ENCODE measurements at places on chromosomes 1 and 21.

DNA sequence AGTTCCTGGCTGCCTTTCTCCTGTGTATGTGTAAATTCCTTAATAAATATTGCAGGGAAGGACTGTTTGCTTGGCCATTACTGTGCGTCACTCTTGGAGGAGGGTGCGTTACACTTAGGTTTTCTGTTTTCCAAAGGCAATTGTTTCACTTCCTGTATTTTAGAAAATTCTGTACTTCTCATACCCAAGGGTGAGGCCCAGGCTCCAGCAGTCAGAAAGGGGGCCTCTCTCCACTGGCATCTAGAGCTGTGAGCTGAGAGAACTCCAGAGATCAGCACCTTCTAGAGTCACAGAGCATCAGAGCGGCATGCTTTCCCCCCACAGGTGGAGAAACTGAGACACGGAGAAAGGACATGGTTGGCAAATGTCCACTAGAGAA lies 27.0 kb upstream of the ZFP69B start:
- DNase-seq = no peak

- DNase-seq = no peak
Measured at GRCh38 chr1:112614460-112615065, 4.4 kb downstream of the ST7L start.

GRCh38 chr21:42853621-42854020 lies 25.7 kb downstream of the WDR4 start:
- DNase-seq = no peak

GRCh38 chr21:44800971-44801467 lies 601 bp downstream of the UBE2G2 start:
- no peak for DNase-seq

DNA sequence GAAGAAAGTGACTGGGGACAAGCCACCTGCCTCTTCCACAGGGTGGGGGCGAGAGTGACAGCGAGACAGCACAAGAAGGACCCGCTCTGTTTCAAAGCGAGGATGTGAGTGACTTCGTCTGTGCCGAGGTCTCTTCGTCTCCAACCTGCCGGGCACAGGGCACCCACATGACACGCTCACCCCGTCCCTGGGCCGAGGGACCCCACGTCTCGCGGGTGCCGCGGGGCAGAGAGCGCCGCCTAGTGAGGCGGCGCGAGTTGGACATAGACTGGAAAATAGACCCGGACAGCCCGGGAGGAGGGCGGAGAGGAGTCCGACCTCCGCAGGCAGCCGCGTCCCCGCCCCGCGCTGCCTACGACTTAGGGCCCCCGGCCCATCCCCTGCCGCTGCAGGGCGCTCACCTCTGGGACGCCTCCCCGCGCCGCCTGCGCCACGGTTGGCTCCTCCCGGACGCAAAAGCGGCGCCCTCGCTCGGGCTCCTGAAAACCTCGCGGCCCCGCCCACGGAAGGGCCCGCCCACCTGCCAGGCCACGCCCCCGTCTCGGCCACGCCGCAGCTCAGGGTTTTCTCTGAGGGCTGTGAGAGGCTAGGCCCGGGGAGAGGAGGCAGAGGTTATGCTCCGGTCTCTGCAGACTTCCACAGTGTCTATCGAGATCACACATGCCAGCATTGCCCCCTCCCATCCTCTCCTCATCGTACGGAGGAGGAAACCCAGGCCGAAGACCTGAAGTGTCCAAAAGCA lies at the start of gene TLR5:
Gene TLR5, minus strand, starts transcription at position 454 of the 742 bp plus-strand sequence. CDS start 30,217 bp downstream, outside the sequence.
- DNase-seq = no peak

DNA sequence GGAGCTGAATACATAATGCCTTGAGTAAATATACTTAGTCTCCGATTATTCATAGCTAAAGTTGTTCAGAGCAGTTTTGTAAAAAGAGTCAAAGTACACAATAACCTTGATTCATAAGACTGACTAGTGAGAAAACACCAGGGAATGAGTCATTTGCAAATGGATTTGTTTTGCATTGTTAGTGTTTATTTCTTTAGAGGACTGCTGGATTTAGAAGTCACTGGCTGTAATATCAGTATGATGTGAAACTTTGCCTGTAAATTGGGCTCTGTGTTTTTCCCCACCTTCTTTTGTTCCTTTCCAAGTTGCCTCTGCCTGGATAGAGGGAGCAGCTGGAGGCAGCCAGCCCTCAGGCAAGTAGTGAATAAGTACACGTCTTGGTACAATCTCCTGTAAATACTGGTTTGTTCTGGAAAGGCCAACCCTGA lies 474.7 kb downstream of the NUF2 start:
- no peak for DNase-seq

- no peak for DNase-seq
Measured at GRCh38 chr1:30664103-30664755, 59.2 kb downstream of the MATN1 start.

DNA sequence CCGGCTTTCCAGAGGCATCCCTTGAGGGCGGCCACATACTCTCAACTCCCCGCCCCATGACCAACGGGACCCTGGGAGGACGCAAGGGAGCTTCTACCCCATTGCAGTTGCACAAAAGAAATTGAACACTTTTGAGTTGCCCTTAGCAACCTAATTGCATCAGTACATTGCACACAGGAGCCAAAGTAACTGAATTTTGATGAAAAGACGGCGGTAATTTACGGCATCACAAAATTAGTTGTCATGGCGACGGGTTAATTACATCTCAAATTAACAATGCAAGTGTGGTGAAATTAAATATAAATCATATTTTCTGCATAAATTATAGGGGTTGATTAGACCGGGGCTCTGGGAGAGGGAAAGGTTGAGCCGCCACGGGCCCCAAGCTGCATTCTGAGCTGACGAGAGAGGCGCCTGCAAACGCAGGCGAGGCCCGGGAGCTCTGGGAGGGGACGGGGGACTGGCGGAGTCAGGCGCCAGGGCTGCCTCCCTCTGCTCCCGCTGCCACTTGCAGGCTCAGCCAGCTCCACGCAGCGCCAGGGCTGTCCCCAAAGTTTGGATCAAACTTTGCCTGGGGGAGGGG lies 61.4 kb downstream of the CASZ1 start:
- DNase-seq = no peak

GRCh38 chr1:175188936-175189335 lies 3.6 kb downstream of the KIAA0040 start:
- no peak for DNase-seq

- no peak for DNase-seq
Measured at GRCh38 chr1:11985851-11986250, 5.6 kb downstream of the MFN2 start.

- DNase-seq = no peak
Measured at GRCh38 chr1:168607872-168608428, 31.5 kb downstream of the XCL1 start.

DNA sequence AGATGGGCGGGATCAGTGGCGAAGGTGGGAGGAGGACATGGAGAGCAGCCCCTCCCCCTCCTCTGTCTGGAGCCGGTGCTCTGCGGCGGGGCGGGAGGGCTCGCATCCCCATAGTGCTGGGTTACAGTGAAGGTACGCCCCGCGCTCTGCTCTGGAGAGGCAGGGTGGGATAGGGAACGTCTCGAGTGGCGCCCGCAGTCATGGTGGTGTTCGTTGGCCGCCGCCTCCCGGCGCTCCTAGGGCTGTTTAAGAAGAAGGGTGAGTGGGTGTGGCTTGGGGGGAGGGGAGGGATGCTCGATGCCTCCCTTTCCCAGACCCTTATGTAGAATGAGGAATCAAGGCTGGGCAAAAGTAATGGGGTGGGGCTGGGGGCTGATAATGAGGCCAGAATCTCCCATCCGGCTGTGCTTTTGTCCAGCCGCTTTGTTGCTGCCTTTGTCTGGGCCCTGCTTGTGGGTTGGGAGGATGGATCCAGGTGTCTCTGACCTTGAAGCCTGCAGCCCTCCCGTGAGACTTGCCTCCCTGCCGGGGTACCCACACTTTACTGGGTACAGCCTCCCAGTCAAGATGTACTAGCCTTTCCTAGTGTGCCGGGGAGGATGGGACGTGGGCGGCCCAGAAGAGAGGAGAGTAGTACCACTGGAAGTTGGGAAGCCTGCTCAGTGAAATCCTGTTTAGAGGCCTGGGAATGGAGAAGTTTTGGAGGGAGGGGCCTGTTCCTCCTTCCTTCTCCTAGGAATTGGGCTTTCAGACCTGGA lies 51.4 kb downstream of the YARS1 start:
- DNase-seq = no peak

DNA sequence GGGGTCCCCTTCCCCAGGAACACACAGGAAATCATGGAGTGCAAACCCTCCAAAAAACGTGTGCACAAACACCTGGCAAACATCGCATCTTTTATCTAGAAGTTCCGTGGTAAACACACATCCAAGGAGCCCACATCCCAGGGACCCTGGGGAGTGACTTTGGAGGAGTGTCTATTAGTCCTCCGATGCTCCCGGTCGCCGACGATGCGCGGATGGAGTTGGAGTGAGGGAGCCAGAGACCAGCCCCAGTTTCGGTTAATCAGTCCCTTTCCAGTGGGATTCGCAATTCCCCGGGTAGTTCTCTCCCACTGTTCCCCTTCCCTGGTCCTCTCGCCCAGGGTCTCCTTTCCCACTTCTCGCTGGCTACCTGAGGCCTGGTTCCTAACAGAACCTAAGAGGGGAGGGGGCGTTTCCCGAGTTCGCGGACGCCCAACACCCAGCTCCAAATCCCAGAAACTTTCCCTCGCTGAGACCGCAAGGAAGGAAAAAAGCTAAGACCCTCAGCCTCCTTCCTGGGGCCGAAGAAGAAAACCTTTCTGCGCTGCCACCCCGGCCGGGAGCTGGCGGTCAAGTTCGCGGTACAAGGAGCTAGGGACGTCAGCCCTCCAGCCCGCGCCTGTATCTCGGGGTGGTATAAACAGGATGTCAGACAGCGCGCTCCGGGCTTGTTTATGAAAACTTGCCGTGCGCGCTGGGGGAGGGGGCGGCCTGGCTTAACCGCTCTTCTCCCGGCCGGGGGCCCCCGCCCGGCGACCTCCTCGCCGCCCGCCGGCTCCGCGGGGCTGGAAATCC lies 787 bp downstream of the JAK1 start:
- DNase-seq = no peak

GRCh38 chr1:214862421-214862820 lies 220.1 kb upstream of the KCNK2 start:
- DNase-seq = no peak

DNA sequence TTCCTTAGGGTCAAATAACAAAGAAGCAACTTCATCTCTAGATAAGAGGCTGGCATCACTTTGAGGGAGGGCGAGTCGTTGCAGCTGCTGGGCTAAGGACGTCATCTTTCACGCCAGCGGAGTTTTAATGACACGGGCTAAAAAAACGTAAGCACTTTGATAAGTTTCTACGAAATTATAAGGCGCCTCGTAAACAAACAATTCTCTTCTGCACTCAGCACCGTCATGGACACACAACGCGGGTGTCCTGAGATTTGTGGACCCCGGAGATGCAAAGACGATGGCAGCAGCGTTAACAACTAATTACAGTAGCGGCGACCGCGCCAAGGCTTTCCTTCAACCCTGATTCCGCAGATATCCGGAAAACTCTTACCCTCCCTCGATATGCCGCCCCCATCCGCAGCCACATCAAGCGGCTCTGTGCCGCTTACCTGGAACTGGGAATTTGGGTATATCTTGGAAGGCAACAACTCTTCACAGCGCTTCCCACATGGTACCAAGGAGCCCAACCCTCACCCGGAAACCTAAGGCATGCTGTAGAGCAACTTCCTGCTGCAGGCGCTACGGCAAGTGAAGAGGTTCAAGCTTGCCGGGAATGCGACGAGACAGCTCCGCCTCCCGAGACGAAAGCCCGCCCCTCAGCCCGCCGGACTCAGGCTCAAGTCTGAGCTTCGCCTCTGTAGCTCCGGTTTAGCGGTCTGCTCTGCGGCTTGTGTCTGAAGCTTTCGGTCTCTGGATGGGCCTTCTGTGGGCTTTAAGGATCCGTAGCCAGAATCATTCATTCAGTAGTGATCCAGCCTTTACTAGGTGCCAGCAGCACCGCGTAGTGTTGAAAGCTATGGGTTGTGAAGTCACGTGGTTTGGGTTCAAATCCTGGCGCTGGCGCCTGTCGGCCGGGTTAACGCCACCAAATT lies at the start of gene HEATR1:
Gene HEATR1, minus strand, starts transcription at position 526 of the 914 bp plus-strand sequence. Its CDS starts 421 bp downstream, at position 105.
- DNase-seq = peak; percentile 53

DNA sequence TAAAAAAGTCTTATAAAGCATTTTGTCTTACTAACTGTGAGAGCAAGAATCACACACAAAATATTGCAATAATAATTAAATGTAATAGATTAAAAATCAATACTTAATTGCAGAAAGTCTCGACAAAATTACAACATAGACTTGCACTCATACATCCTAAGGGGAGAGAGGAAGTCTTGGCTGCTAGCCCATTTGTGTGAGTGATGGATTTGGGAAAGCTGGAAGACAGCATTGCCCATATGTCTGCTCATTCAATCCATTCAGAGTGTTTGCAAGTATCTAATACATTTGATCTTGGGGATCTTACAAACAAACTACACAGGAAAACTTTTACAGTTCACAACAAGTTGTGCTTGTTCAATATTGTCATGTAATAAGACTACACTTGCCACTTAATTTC lies 140.5 kb downstream of the COL11A1 start:
- no peak for DNase-seq

DNA sequence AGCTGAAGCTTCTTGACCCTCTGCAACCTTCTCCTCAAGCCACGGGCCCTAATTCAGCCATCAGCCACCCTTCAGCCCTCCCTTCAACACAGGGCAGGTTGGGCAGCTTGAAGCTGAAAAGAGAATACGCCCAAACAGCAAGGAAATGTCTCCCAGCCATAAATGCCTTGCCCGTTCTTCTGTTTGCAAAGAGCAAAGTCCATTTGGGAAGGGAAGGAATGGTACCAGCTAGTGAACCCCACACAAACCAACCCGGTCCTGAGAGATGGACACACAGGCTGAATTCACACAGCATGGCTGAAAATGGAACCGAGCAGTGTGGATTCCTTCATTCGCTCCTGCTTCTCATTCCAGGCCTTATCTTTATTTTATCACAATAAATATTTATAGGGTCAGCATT lies 11.5 kb downstream of the PLEKHA6 start:
- no peak for DNase-seq

DNA sequence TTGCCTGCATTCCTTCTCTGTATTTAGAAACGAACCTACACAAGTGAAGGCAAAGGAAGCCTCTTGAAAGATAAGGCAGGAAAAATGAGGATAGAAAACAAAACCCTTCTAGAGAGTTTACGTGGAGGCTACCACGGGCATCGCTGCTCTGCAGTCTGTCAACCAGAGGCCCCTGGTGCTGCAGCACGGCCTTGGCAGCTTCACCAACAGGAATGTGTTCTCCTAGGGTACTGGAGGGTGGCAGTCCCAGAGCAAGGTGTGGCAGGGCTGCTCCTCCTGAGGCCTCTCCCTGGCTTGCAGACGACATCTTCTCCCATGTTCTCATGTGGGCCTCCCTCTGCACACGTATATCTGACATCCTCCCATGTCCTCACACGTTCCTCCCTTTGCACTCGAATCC lies 57.6 kb upstream of the SAMD11 start:
- no peak for DNase-seq

DNA sequence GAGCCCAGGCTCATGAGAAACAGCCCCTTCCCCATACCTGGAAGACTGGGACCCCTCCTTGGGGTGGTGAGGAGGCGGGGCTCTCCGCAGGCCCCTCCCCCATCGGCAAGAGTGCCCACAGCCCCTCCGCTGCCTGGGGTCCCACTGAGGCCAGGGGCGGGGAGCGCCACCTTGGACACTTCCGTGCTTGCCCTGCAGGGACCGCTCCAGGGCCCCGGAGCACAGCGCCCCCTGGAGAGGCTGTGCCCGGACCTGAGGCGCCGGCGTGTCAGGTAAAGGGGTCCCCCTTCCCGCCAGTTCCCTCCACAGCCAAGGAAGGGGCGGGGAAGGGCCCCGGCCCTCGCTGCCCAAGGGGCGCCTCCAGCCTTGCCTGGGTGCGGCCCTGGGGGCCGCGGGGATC lies 21.5 kb downstream of the INAVA start:
- DNase-seq = no peak

All from NCI-H524 treated with DMSO at 0.1 percent for 48 hours (cell line).